ENCODE measurements at places on chromosomes 7 and 10. TPM values are rescaled to one million over a fixed set of nuclear protein-coding genes. Genes with fewer than 3 reads are reported as not detected.
A peak's percentile ranks its signal among the peaks of the same experiment; 100 is the strongest.

GRCh38 chr10:124717911-124718741, 26.1 kb downstream of the FAM53B start:
- DNase-seq: peak; percentile 50

DNA sequence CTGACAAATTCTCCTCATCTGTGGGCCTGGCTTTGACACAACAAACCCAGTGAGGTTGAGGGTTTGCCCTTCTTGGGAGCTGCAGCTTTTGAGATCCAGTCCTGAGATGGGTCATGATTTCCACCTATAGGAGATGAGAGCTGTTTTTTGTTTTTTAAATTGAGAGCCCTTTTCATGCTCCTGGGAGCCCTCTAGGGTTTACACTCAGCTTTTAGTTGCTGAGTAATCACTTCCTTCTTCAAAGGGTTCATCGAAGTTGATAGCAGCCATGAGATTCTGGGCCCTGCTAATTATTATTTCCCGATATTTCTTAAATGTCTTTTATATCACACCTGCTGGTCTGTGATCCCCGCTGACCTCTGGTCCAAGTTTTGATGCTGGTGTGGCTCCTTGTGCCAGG, 47.3 kb upstream of the VIPR2 start:
- DNase-seq: no peak

DNA sequence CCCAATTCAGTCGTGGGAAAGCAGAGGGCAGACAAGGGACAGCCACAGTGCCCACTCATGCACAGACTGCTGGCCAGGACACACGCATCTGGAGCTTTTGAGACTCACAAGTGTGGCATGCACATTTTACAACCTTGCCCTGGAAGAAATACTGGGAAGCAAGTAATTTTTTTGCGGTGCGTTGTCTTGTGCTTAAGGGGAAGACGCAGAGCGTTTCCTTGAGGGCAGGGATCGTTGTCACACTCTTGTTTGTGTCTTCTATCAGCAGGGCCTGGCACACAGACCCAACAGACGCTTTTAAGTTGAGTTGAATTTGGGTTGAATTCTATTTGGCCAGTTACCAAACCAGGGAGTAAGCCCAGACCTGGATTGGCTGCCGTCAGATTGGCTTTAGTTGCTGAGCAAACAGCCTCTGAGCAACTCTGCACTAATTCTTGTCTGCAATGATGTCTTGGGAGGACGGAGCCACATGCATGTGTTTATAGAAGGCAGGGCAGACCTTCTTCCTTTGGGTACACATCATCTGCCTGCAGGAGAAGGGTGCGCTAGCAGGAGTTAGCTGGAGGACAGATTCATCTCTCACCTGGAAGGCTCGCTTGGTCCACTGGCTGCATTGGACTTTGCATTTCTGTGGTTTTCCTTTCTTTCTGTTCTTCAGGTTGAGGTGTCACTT, 38.4 kb downstream of the IL2RA start:
- DNase-seq: no peak

- DNase-seq: no peak
These were observed 1360.1 kb upstream of the CELF2 start for GRCh38 chr10:9657530-9657929.

GRCh38 chr7:148241700-148242293, 348.8 kb upstream of the C7orf33 start:
- no peak for DNase-seq

DNA sequence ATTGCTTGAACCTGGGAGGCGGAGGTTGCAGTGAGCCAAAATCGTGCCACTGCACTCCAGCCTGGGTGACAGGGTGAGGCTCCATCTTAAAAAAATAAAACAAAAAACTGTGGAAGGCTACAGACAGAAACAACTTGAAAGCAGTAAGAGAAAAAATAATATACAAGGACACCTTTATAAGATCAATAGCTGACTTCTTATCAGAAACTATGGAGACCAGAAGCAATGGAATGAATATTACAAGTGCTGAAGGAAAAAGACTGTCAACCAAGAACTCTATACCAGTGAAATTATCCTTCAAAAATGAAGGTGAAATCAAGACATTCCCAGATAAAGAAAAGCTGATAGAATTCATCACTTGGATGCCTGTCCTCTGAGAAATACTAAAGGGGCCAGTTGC, 49.0 kb downstream of the RBAK start:
- DNase-seq: peak; percentile 12

DNA sequence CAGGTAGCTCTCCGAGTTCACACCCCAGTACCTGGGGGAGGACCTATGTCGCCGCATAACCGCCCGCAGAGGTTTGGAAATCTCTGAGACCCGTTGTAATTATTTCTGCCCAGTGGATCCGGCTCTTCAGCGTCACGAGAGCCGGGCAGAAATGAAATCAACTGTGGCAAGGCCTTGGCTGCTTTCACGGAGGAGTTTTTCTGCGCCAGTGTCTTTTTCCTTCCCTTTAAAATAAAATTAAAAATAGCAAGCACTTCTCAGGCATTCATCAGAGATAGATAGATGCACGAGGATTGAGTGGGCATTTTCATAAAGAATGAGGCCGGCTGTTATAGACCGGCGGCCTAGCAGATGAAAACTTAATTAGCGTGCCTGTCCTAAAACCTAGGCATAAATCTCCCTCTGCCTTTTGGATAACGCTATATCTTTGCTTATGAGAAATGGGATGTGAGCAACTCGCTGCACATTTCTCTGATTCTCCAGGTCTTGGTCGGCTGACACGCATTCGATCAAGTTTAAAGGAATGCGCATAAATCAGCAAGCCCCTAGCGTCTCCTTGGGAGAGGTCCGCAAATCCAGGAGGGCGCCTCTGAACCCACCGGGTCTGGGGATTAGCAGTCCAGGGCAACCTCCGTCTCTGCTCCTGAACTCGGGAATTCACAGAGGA, 6.4 kb downstream of the HOXA13 start:
- no peak for DNase-seq

The CADPS2 gene
- total RNA-seq: 40.8 TPM

DNA sequence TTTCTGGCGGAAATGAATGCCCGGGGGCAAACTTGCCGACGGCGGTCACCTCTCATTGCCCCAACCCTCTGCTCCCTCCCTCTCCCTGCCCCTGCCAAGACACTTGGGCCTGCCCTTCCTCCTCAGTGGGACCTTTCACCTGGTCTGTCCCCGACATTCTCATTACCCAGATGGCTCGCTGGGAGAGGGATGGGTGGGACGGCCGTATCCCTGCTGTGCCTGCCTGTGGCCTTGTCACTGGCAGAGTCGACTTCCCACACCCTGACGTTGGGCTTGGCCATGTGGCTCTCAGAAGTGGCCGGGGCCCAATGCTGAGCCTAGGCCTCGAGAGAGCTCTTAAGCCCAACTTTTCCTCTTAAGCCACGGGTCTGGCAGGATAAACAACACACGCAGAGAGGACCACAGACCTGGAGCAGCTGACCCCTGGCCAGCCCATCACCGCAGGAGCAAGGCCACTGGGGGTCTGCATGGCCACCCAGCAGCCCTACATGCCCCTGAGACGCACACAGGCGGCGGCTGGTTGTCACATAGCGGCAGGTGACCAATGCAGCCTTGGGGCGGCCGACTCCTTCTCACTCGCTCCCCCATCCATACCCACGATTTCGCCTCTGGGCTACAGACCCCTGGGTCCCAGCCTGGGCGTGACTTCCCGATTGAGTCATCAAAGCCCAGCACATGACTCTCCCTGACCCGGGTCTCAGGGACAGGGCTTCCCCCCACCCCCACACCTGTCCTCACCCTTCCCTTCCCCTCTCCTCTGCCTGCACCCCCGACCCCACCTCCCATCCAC, 40.1 kb downstream of the SLC29A4 start:
- no peak for DNase-seq

The ITGB8 gene
- 100 TPM for total RNA-seq

GRCh38 chr10:34713875-34714274, 101.2 kb downstream of the PARD3 start:
- peak; percentile 67 for DNase-seq

The CARD11 gene
- total RNA-seq: not detected

DNA sequence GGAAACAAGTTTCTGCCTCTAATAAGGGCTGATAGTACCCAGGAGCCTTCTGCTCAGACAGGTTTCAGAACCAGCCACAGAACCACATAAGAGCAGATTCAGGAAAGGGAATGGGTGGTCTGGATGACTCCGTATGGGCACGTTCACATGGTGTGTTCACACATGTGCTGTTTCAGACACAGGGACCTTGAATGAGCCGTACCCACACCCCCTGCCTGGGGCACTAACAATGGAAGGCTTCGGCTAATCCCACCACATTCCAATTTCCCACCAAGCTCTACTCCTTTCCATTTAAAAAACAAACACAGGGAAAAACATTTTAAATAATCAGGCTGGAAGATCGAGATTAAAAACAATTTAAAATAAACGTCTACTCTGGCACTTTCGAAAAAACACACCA, 217.3 kb downstream of the GRID1 start:
- DNase-seq: no peak

DNA sequence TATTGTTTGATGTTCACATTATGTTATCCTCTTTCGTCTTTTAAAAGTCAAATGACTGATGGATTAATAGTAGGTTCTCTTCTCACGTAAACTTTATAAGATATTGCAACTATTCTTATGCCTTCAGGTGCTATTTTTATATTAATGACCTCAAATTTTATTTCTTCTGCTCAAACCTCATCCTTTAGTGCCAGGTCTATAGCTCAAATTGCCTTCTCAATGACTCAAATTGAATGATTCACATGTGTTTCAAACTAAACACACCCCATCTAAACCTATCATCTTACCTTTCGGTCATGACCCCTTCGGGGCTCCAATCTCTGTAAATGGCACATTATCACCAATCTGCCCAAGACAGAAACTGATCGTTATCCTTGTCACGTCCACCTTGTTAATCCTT, 22.0 kb upstream of the LIPF start:
- no peak for DNase-seq

DNA sequence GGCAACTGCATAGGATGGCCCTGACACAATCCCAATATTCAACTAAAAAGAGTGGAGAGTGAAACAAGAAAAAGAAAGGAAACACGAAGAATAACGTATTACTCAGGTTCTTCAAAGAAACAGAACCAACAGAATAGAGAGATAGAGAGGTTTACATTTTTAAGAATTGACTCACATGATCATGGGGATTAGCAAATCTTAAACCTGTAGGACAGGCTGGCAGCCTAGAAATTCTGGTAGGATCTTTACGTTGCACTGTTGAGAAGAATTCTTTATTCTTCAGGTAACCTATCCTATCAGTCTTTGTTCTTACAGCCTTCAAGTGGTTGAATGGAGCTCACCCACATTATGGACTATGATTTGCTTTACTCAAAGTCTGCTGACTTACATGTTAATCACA, 103.9 kb downstream of the AASS start:
- DNase-seq: peak; percentile 13

DNA sequence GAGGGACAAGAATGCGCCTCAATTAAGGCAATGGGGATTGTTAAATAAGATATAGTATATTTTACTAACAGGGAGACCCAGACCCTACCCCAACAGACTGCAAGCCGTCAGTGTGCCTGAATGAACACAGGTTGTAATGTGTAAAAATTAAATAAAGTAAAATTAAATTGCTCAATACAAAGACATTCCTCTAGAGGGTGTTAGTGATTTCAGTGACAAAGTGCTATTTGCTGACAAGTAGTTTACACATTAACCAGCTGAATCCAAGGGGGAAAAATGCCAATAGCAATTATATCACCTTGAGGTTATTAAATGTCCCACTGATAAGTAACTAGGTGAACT, 110.5 kb downstream of the EBF3 start:
- DNase-seq: peak; percentile 7

The SUN3 gene
- not detected for total RNA-seq

The KIF5B gene
- total RNA-seq: 122 TPM

DNA sequence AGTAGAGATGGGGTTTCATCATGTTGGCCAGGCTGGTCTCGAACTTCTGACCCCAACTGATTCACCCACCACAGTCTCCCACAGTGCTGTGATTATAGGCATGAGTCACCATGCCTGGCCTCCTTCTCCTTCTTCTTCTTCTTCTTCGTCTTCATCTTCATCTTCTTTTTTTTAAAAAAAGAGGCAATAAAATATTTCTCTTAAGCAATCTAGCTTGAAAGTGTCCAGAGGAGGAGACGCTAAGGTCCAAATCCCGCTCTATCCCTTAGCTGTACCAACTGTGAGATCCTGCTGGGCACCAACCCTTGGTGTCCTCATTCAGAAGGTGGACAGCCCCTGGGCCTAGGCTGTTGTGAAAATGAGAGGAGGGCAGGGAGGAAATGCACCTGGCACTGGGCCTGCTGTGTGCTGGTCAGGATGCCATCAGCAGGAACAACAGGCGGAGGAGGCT, 13.9 kb upstream of the PSAP start:
- peak; percentile 72 for DNase-seq

DNA sequence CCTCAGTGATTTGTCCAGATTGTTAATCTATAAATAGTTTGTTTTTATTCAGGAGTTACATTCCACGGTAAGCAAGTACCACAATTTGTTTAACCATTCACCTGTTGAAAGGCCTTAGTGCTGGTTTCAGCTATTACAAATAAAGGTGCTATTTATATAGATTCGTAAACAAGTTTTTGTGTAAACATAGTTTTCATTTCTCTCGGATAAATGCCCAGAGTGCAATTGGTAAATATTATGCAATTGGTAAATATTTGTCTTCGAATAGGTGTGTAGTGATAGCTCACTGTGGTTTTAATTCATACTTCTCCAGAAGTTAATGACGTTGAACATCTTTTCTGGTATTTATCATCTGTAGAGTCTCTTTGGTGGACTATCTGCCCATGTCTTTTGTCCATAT, 76.4 kb upstream of the RSU1 start:
- DNase-seq: no peak

The PPP1R17 gene
- not detected for total RNA-seq

GRCh38 chr10:72045586-72045985, 42.8 kb downstream of the SPOCK2 start:
- peak; percentile 24 for DNase-seq
